Right renal cortex interstitium (tissue), 3 donors: ENCODE measurements at places on chromosomes 16 and 17.

DNA sequence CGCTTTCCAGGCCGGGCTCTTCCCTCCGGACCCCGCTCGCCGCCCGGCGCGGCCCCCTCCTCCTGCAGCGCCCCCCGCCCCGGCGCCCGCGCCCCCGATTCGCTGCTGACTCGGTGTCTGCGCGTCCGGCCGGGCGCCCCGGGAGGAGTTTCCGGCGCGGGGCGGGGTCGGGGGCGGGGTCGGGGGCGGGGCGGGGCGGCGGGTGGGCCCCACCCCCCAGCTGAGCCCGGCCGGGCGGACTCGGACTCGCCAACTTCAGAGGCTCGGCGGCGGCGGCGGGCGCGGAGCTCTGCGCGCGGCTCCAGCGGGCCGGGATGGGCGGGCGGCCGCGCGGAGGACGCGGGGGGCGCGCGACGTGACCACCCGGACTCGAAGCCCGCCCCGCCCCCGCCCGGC, at the start of gene METRNL:
Gene METRNL, plus strand, starts transcription at position 258 of the 396 bp plus-strand sequence. CDS start 207 bp downstream, outside the sequence.
- DNase-seq: no peak

GRCh38 chr17:74972107-74972972, at the start of gene HID1:
TSS of gene HID1 (minus strand) at chr17:74972759. CDS start at chr17:74972656, 103 bp downstream.
- DNase-seq: no peak

DNA sequence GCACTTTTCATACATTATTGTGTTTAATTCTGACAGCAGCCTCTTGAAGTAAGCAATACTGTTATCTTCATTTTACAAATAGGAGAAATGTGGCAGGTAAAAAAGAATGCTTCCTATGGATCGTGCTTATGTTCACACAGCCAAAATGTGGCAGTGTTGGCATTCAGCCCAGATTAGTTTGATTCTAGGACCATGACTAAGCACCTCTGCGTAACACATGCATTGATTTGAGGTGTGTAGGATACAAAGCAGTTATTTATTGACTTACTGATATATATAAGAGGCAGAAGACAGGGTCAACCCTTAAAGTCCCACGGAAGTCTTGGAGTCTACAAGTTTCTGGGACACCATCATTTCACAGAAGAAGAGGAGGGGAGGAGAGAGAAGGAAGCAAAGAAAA, 1144.4 kb upstream of the GOT2 start:
- DNase-seq: no peak

GRCh38 chr17:29948448-29949215, 7.2 kb downstream of the EFCAB5 start:
- no peak for DNase-seq

GRCh38 chr16:20073203-20074098, at the start of gene GPR139:
TSS of gene GPR139 (minus strand) at chr16:20073890. CDS start at chr16:20073616, 274 bp downstream.
- no peak for DNase-seq

DNA sequence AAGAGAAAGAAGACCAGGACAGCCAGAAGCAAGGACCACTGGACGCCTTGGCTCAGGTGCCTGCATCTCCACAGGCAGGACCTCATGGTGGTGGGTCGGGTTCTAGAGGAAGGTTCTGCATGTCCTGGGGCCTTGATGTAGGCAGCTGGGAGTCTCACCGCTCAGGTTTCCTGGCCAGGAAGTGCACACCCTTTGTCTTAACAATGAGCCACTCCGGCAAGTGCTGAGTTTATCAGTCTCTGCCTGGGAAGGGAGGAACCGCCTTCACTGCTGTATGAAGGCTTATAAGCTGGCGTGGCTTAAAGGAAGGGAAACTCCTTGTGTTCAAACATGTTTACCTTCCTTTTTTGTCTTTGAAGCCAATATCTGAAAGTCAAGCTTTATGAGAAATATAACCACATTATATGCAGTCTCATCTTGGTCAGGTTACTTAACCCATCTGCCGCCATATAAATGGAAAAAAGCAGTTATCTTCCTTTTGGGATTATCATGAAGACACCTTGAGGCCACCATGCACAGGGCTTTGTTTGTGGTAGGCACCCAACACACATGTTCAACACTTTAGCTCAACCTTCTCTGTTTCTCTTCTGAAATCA, at the start of gene ST6GALNAC1:
Gene ST6GALNAC1, minus strand, starts transcription at position 205 of the 596 bp plus-strand sequence. Its CDS starts 119 bp downstream, at position 86.
- no peak for DNase-seq

GRCh38 chr17:49731435-49731831, 23.7 kb upstream of the SLC35B1 start:
- DNase-seq: no peak

GRCh38 chr16:54931120-54932014, 702 bp downstream of the IRX5 start:
- DNase-seq: no peak

DNA sequence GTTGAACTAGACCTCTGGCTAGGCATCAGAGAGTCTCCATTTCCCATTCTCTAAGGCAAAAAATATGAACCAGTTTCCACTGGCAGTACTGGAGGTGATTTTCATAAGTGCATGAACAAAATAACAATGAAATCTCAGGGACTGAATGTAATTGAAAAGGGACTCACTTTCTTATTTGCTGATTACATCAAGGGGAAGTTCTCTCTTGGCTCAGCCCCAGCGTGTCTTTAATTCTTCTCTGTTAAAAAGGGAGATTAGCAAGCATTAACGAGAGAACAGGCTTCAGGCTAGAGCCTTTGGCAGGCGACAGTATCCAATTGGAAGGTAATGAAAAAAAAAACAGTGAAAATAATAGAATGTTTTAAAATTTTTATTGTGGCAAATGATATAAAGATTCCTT, 34.0 kb upstream of the ADAMTS18 start:
- no peak for DNase-seq

DNA sequence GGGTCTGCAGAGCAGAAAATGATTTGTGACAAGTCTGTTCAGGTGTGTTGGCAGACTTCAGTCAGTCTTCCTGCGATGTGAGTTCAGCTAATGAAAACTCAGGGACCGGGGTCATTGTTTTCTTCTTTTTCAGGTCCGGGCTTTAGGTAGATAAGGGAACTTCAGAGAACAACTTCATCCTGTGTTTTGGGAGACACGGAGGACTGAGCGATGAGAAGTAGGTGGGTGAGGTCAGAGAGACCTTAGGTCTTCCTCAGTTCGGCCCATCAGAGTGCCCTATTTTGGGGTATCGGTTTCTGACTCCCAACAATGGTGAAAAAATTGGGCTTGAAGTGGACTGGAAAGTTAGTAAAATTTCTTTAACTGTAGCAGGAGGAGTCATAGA, 88.9 kb upstream of the ATF7IP2 start:
- DNase-seq: no peak

- DNase-seq: no peak
Observed at GRCh38 chr17:82531431-82531881, 11.9 kb downstream of the FOXK2 start.

- DNase-seq: no peak
Observed at GRCh38 chr16:11181899-11182279, 74.1 kb downstream of the SOCS1 start.

DNA sequence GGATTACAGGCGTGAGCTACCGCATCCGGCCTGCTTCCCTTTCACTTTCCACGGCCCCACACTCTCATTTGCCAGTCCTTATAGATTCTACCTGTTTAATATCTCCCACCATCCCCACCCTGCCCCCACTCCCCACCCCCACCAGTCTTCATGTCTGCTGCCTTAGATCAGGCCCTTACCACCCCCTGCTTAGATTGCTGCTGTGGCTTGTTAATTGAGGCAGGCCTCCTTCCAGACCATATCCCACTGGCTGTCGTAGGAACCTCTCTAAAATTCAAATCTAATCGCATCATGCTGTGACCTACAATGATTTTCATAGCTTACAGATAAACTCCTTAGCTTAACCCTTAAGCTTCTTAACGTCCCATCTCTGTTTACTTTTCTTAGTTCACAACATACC, 4.9 kb downstream of the IQCK start:
- no peak for DNase-seq

DNA sequence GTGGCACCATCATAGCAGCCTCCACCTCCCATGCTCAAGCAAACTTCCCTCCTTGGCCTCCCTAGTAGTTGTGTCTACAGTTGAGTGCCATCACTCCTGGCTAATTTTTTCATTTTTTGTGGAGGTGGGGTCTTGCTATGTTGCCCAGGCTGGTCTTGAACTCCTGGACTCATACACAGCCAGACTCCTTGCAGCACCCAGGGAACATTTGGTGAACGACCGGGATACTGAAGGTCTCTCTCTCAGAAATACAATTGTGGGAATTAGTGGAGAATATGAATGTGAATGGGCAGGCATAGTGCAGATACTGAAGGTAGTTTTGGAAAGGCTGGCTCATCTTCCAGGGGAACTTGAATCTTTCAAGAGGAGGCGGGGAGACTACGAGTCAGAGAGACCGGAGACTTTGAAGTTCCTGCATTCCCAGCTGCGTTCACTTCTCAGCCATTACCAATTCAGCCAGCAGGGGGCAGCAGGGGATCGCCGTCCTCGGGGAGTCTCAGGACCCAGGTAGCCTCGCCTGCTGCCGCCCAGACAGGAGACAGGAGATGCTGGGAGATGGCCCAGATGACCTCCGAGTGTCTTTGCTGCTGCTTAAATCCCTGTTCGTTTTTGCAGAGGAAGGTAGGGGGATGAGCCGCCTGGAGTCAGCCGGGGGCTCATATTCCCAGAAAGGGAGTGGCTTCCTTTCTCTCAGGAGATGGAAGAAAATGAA, 68.6 kb downstream of the HAPSTR1 start:
- DNase-seq: peak; percentile 40

DNA sequence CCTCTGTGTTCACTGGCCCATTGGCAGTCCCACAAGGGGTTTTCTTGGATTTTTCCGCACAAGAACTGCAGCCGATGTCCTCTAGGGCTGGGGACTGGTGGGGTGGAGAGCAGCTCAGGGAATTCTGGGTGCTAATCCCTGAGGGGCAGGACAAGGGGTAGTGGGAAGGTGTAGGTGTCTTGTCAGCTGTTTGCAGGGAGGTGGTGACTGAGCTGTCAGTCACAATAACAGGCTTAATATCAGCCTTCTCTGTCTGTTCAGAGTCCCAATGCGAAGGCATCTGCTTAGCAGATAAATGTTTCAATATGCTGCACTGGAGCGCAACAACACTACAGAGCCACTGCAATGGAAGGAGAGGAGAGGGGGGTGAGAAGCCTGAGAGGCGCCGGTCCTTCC, 10.1 kb upstream of the DHRS13 start:
- DNase-seq: no peak

DNA sequence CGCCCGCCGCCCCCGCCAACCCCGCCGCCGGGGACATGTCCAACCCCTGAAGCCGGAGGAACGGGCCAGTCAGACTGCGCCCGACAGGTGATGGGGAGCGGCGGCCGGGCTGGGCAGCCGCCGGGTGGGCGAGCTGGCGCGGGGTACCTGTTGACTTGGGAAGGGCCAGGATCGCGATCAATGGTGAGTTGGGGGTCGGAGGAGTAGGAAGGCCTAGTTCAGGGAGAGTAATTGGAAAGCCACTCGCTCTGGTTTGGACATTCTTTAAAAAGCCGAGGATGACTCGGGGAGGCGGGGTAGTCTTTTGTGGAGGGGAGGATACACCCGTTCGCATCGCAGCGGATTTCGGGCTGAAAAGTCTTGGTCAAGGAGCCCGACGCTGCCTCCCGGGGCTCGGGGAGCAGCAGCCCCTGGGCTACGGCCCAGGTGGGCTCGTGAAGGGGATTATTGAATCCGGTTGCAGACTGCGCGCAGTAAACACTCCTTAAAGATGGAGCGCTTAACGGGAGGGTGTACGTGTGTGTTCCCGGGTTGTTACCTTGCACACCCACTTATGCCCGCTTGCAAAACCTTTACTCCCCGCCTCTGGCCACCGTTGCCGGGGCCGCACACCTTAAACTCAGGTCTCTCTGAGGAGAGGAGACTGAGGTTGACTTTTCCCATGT, 123.8 kb downstream of the GOSR1 start:
- peak; percentile 19 for DNase-seq

- DNase-seq: no peak
Observed at GRCh38 chr17:74089869-74090464, 113.5 kb upstream of the RPL38 start.
